ENCODE measurements at places on chromosomes 7 and 10.

GRCh38 chr7:157335991-157336382 is 817 bp upstream of the DNAJB6 start:
- DNase-seq: no peak

- no peak for DNase-seq
Observed at GRCh38 chr7:36583318-36583717, 141.0 kb downstream of the AOAH start.

- DNase-seq: peak; percentile 1
Observed at GRCh38 chr7:111424768-111425167, 137.5 kb downstream of the IMMP2L start.

GRCh38 chr7:24786941-24787340 is 29.7 kb upstream of the GSDME start:
- peak; percentile 74 for DNase-seq

- no peak for DNase-seq
Observed at GRCh38 chr10:52598936-52599335, 173.6 kb downstream of the MBL2 start.

GRCh38 chr7:37915438-37915837 is 1.2 kb downstream of the SFRP4 start:
- DNase-seq: no peak

DNA sequence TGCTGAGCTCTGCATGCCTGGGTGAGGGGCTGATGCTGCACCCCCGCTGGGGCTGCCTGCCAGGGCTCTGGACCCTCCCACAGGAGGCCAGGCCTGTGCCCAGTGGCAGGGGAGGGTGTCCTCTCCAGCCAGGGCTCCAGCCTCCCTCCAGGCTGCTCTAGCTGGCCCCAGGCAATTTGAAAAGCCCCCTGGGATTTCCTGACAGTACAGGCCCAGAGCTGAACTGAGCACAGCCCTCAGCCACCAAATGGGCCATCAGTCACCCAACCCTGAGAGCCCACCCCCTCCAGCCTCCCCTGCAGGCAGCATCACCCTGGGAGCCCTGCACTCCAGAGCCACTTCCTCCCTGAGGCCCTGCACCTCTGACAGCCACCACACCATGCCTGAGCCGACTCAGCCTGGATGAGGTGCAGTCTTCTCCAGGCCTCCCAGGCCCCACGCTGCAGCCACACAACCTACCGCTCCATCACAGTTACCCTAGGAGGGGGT is 101.8 kb upstream of the RET start:
- DNase-seq: no peak

DNA sequence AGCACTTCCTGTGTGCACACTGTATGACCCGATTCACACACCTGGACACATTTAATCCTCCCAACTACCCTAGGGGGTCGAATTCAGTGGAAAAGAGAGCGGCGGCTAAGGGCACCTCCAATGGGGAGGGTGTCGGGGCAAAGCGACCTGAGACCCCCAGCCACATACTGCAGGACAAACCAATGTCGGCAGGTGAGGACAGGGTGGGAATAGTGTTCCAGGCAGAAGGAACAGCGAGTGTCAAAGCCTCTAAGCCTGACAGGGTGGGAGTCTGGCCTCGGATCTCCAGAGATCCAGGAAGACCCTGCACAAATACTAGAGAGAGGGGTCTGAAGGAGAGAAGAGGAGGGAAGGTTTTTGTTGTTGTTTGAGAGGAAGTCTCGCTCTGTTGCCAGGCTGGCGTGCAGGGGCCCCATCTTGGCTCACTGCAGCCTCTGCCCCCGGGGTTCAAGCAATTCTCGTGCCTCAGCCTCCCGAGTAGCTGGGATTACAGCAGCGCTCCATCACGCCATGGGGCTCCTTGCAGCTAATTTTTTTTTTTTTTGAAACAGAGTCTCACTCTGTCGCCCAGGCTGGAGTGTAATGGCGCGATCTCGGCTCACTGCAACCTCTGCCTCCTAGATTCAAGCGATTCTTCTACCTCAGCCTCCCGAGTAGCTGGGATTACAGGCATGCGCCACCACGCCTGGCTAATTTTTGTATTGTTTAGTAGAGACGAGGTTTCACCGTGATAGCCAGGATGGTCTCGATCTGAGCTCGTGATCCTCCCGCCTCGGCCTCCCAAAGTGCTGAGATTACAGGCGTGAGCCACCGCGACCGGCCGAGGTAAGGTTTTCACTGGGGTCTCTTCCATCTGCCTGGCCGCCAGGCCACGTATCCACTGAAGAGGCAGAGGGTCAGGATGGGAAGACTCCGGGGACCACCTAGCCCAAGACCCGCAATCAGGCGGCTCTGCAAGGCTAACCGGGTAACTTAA is 1.2 kb upstream of the ARPC1B start:
- DNase-seq: no peak

GRCh38 chr7:95798401-95798930 is 26.1 kb downstream of the DYNC1I1 start:
- no peak for DNase-seq

DNA sequence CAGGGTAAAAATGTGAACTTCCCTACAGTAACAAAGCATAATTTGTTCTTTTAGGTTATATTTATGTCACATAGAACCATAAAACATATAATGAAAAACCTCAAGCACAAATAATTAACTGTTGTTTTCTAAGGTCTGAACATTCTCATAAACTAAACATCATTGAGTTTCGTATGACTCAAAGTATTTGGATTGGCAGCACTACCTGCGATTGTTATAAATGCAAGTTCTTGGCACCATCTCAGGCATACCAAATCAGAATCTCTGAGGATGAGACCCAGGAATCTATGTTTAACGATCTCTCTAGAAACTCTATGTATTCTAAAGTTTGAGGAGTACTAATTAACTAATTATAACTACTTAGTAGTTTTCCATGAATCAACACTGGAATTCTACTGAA is 22.5 kb downstream of the ORC5 start:
- DNase-seq: no peak

- DNase-seq: no peak
Observed at GRCh38 chr7:69126896-69127479, 471.3 kb upstream of the AUTS2 start.

DNA sequence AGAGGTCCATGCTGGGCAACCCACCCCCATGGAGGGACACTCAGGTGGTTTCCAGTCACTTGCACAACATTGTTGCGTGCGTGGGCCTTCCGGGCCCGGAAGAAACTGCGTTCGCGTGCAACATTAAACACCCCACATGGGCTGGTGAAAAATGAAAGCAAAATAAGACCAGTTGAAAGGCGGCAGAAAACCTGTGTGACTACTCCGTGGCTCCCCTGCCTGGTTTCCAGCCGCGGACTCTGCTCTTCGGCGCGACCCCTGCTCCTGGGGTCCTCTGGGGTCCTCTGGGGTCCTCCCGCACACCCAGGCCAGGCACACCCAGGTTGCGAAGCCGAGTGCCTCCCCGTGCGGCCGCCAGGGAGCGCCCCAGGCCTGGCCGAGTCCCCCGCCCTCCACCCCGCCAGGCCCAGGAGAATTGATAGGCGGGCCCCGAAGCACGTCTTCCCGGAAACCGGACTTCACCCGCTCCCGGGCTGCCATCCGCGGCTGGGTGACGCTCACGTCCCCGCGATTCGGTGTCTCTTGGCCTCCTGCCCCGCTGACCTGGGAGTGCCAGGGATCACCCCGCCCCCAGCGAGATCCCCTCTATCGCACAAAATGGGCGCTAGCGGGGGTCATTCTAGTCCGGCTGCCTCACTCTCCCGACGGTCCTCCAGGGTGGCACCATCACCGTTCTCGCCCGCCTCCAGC is 1.9 kb upstream of the SH2D4B start:
- DNase-seq: no peak

DNA sequence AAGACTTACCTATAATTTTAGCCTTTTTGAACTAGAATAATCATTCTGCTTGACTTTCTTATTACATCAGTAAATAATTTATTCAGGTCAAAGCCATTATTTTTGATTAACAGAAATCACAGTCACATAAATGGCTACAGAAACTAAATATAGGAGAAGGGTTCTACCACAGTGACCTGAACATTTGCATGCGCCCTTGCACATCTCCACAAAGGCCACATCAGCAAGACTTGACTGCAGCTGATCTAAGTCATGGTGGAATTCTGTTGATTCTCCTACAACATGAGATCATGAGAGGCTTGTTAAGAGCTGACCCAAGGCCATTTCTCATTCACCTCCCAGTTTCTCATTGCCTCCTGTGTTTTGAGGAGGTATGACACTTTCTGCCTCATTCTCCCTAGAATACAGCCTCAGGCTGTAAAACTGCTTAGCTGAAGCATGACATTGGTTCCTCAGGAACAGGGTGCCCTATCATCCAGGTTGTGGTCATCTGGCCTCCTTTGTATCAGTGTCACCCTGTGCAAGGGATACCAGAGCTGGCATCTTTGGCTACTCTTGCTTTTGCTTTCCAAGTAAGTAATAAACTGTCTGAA is 6.7 kb upstream of the IMMP2L start:
- DNase-seq: no peak

DNA sequence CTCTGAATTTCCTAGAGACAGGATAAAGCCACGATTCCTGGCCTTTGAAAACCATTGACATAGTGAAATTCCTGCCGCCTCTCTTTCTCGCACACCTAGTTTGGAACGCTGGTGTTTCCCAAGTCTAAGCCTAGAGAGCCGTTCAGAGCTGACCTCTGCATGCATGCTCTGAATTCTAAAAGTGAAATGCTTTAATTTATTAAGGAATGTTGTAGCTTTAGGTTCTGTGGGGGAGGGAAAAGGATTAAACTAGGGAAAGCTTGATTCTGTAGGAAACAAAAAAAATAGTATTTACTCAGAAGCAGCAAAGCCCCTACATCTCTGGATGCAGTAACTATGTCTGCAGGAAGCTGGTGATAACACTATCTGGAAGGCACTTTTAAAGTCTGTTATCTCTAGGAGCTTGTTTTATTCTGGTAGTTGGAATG is 27.3 kb downstream of the PFKP start:
- no peak for DNase-seq

- no peak for DNase-seq
Observed at GRCh38 chr7:128877756-128878120, 15.1 kb downstream of the ATP6V1F start.

- DNase-seq: no peak
Observed at GRCh38 chr10:21401196-21401595, 124.3 kb downstream of the SKIDA1 start.

GRCh38 chr7:351256-351655 is 61.3 kb downstream of the FOXL3 start:
- no peak for DNase-seq

- DNase-seq: no peak
Observed at GRCh38 chr10:70773461-70773860, 11.7 kb downstream of the TBATA start.

GRCh38 chr7:87474533-87475358 is 734 bp downstream of the ABCB4 start:
- no peak for DNase-seq

GRCh38 chr7:20778063-20778721 is 8.5 kb downstream of the SP8 start:
- DNase-seq: no peak

GRCh38 chr7:52146871-52147634 is 830.4 kb upstream of the COBL start:
- DNase-seq: no peak

- no peak for DNase-seq
Observed at GRCh38 chr7:229184-229964, 37.0 kb downstream of the FAM20C start.

GRCh38 chr10:129279446-129280154 is 187.4 kb upstream of the MGMT start:
- DNase-seq: no peak

DNA sequence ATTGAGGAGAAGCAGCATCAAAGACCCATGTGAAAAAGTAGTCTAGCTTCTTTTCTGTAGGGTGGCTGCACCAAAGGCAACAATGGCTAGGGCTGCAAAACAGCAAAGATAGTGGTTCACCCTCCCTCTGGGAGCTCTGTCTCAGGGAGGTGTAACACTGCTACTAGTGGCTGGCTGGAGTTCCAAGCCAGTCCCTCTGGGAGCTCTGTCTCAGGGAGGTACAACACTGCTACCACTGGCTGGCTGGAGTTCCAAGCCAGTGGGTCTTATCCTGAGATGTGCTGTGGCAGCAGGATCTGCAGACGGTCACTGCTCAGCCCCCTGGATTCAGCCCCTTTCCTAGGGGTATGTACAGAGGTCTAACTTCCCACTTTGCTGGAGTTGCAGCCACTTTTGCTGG is 37.9 kb upstream of the TMEM140 start:
- no peak for DNase-seq

GRCh38 chr7:30237271-30237695 is 47.1 kb upstream of the ZNRF2 start:
- DNase-seq: no peak

- DNase-seq: no peak
Observed at GRCh38 chr7:142528608-142529408, 220.5 kb upstream of the PRSS1 start.

DNA sequence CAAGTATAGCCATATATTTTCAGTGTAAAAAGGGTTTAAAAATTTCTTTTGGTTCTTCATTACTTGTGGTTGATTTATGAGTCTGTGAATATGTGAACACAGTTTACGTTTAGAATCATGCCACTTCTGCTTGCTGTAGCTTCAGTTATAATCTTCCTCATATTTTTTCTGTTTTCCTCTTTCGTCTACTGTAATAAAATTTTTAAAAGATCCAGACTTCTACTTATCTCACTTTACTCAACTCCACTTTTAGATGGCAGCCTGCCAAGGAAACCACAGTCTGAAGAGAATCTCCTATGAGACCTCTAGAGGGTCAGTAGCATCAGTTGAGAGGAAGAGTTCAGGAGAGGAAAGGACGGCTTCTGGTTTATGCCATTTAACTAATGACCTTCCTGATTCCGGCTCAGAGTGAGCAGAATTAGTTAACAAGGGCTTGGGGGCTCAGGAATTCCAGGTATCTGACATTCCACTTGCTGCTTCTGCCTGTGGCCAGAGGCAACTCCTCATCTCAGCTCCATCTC is 21.4 kb downstream of the CREB5 start:
- peak; percentile 10 for DNase-seq

GRCh38 chr7:9822458-9823290 is 1151.0 kb upstream of the PHF14 start:
- DNase-seq: no peak

DNA sequence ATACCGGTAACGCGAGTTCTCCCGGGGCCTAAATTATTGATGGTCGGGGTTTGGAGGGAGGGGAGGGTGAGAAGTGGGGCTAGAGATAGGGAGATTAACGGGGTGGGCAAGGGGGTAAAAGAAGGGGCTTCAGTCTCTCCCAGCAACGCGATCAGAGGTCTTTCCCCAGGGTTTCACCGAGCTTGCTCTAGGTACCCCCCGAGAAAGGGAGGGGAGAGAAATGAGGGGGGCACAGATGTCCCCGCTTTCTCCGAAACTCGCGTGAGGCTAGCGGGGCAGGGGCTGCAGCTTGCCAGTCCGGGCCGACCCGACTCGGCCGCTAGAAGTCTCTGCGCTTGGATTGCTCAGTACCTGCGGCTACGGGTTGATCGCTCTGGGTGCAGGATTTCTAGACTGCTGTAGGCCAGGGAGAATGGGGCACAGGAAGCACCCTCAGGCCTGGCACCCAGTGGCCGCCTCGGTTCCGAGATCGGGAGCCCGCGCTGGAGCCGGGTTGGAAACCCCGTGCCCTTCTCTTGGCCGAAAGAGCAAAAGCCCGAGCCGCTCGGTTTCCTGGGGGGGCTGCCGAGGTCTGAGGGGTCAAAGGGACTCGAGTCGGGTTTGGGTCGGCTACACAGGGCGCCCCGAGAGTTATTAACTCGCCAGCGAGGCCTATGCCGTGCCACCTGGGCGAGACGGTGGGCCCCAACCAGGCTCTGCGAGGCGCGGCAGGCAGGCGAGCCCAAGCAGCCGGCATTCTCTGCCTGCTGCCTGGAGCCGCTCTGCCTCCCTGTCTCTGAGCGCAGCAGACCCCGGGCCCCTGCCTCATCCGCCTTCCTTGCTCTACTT is 3.1 kb downstream of the PAX2 start:
- no peak for DNase-seq

Measured in HTR-8/SVneo (cell line).